CD4-positive, alpha-beta memory T cell (primary cell): ENCODE measurements at places on chromosomes 1 and 21.
A peak's percentile ranks its signal among the peaks of the same experiment; 100 is the strongest.

GRCh38 chr1:76993036-76993435 is 125.8 kb downstream of the ST6GALNAC5 start:
- DNase-seq = no peak

DNA sequence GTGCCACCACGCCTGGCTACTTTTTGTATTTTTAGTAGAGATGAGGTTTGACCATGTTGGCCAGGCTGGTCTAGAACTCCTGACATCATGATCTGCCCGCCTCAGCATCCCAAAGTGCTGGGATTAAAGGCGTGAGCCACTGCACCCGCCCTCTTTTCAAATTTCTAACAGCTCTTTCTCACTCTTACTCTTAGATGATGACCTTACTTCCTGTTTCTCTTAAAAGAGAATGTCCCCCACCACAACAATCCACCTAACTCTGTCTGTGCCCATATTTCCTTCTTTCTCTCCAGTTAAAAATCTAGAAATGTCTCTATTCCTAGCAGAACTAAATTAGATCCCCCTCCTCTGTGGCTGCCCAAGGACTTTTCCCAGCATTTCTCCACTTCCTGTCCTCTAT is 46.6 kb upstream of the RGS2 start:
- DNase-seq = no peak

- DNase-seq = peak; percentile 83
These were observed 21.3 kb downstream of the RRP1 start for GRCh38 chr21:43810505-43811261.

DNA sequence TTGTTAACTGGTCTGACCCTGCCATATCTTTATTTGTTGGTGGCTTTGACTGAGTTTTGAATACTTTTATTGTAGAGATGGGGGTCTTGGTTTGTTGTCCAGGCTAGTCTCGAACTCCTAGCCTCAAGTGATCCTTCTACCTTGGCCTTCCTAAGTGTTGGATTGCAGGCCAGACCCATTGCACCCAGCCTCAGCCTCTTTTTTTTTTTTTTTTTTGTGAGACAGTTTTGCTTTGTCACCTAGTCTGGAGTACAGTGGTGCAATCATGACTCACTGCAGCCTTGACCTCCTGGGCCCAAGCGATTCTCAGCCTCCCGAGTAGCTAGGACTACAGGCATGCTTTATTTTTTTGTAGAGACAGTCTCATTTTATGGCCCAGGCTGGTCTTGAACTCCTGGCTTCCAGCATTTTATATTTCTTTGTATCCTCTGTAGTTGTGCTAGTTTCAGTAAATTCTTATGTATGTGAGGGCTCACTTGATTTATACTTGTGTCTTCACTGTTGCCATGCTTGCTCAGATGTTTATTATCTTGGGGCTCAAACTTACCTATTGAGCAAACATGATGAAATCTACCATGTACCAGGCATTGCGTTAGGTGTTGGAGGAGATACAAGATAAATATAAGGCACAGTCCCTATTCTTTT is 24.1 kb downstream of the THRAP3 start:
- no peak for DNase-seq

DNA sequence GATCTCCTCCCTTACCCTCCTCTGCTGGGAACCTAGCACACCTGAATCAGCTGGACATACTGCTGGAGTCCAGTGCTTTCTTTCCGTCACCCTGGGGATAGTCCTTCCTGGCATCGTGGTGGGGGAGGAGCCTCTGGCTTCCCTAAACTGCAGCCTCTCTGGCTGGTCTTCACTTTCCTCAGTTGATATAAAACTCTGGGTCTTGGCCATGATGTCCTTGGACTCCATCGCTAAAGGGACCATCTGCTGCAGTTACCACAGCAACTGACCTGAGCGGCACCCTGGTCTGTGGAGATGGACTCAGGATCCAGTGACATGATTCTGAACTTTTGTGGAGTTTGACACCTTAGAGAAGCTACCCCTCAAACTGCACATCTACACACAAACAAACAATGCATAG is 22.8 kb downstream of the PARS2 start:
- DNase-seq = no peak
